ENCODE measurements at places on chromosomes 5 and 9. TPM values are rescaled to one million over a fixed set of nuclear protein-coding genes. Genes with fewer than 3 reads are reported as not detected.

ABLIM3 gene
- total RNA-seq: 29.3 TPM

DNA sequence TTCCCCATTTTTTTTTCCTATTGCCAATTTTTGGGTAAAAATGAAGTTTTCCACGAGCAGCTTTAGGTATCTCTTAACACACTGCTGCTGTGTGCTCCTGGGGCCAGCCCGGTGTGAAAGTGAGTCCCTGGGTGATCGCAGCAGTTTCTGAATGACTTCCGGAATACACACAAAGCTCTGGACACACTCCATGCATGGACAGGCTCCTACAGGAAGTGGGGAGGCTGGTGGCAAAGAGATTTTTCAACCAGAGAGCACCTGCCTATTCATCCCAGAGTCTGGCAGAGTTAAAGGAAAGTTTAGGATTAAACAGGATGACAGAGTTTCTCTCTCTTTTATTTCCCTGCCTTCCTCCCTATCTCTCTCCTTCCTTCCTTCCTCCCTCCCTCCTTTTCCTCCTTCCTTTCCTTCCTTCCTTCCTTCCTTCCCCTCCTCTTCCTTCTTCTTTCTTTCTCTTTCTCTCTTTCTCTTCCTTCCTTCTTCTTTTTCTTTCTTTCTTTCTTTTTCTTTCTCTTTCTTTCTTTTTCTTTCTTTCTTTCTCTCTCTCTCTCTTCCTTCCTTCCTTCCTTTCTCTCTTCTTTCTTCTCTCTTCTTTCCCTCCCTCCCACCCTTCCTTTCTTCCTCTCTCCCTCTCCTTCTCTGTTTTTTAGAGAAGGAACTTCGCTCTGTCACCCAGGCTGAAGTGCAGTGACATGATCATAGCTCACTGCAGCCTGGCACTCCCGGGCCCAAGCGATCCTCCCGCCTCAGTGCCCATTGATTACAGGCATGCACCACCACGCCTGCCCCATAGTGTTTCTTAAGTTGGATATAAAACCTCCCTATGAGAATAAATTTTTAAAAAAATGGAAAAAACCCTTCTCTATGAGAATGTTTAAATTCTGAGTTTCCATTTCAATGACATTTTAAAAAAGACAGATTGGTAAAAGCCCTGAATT lies 38.7 kb upstream of the UBTD2 start:
- no peak overlapping the region for H3K27ac ChIP-seq
- H3K36me3 ChIP-seq: no peaks in the 10 kb centered on the region
- no peak overlapping the region for H3K4me3 ChIP-seq
- peaks cover 19% of the 10 kb centered on the region for H3K4me1 ChIP-seq

DNA sequence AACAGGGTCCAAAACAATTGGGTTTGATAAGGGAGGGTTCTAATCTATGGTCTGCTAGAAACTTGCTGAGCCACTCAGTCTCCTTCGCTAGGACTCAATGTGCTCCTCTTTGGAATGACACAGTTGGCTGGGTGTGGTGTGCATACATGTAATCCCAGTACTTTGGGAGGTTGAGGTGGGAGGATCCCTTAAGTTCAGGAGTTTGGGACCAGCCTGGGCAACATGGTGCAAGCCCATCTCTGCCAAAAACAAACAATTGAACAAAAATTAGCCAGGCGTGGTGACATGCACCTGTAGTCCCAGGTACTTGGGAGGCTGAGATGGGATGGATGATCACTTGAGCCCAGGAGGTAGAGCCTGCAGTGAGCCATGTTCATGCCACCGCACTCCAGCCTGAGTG lies 2.7 kb upstream of the KIF4B start:
- H3K4me3 ChIP-seq: no peak overlapping the region
- H3K36me3 ChIP-seq: no peaks in the 10 kb centered on the region
- H3K27ac ChIP-seq: no peak overlapping the region
- peaks cover 6% of the 10 kb centered on the region for H3K4me1 ChIP-seq
- no peak for DNase-seq

GRCh38 chr5:109703829-109704228 lies 14.1 kb downstream of the MAN2A1 start:
- no peaks in the 10 kb centered on the region for H3K36me3 ChIP-seq
- no peak overlapping the region for H3K27ac ChIP-seq
- H3K4me1 ChIP-seq: peaks cover 39% of the 10 kb centered on the region
- no peak overlapping the region for H3K4me3 ChIP-seq
- no peak for DNase-seq

- no peaks in the 10 kb centered on the region for H3K27me3 ChIP-seq
- peaks cover 24% of the 10 kb centered on the region for H3K4me1 ChIP-seq
- H3K4me3 ChIP-seq: no peak overlapping the region
- DNase-seq: peak; percentile 74
- H3K36me3 ChIP-seq: no peaks in the 10 kb centered on the region
These were observed 40.1 kb downstream of the DCAF10 start for GRCh38 chr9:37840560-37841194.

RMI1 gene
- total RNA-seq: 12.5 TPM

GRCh38 chr9:126411225-126411947 lies 84.8 kb downstream of the MVB12B start:
- DNase-seq: no peak
- H3K4me1 ChIP-seq: peaks cover 19% of the 10 kb centered on the region
- peaks cover 2% of the 10 kb centered on the region for H3K27me3 ChIP-seq
- H3K27ac ChIP-seq: no peak overlapping the region
- H3K4me3 ChIP-seq: no peak overlapping the region

GRCh38 chr9:87796196-87796595 lies 70.3 kb downstream of the CTSL start:
- H3K36me3 ChIP-seq: no peaks in the 10 kb centered on the region
- peaks cover 4% of the 10 kb centered on the region for H3K27me3 ChIP-seq
- H3K4me1 ChIP-seq: peaks cover 28% of the 10 kb centered on the region
- no peak for DNase-seq
- H3K27ac ChIP-seq: no peak overlapping the region

GRCh38 chr5:125370461-125371205 lies 624.2 kb upstream of the ZNF608 start:
- no peak overlapping the region for H3K4me3 ChIP-seq
- no peak overlapping the region for H3K27ac ChIP-seq
- no peak for DNase-seq
- H3K27me3 ChIP-seq: peaks cover 1% of the 10 kb centered on the region

DNA sequence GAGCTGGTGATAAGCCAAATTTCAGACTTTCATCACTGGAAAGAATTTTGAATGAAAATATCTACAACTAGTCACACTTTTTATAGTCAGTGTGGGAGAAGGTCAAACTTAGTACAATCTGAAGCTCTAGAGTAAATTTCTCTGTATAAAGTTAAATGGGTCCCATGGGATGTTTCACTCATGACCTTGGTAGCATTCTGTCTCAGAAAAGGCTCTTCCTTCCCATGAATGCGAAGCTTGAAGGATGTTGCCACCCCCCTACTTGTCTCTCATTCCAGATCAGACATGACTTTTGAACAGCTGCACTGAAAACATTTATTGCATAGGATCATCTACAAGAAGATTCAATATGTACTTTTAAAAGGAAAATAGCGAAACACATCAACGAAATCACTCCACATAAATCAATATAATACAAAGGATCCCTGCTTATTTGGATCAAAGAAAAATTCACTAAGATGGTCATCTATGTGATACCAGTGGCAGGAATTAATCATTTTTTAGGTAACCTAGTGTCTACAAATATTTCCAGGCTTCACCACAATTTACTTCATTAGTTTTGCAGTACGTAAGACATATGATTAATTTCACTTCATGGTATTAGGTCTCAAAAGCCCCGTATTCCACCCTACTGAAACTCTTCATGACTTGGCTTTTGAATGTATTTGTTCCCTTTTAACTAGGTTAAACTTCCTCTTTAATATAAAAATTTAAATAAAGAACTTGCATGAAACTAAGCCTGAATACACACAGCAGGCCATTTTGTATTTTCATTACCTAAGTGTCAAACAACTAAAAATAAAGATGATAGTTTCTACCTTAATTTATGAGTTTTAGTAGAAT lies 4.4 kb downstream of the ST8SIA4 start:
- no peak overlapping the region for H3K27ac ChIP-seq
- DNase-seq: no peak
- peaks cover 13% of the 10 kb centered on the region for H3K27me3 ChIP-seq
- H3K4me3 ChIP-seq: no peak overlapping the region
- H3K4me1 ChIP-seq: no peaks in the 10 kb centered on the region

GRCh38 chr5:143056792-143057579 lies 286.8 kb downstream of the ARHGAP26 start:
- peaks cover 89% of the 10 kb centered on the region for H3K4me1 ChIP-seq
- H3K27ac ChIP-seq: no peak overlapping the region
- no peak for DNase-seq
- H3K27me3 ChIP-seq: no peaks in the 10 kb centered on the region

- H3K36me3 ChIP-seq: no peaks in the 10 kb centered on the region
- no peak overlapping the region for H3K27ac ChIP-seq
- H3K27me3 ChIP-seq: peaks cover 46% of the 10 kb centered on the region
- no peak overlapping the region for H3K4me3 ChIP-seq
- no peak for DNase-seq
- H3K4me1 ChIP-seq: no peaks in the 10 kb centered on the region
These were observed 32.4 kb downstream of the LHX3 start for GRCh38 chr9:136172412-136173079.

- H3K36me3 ChIP-seq: peaks cover 15% of the 10 kb centered on the region
- H3K27me3 ChIP-seq: peaks cover 10% of the 10 kb centered on the region
- no peak overlapping the region for H3K4me3 ChIP-seq
- peaks cover 44% of the 10 kb centered on the region for H3K4me1 ChIP-seq
These were observed 2.6 kb upstream of the AFAP1L1 start for GRCh38 chr5:149268928-149269557.

TAF11L10 gene
- not detected for total RNA-seq

CER1 gene
- not detected for total RNA-seq

DNA sequence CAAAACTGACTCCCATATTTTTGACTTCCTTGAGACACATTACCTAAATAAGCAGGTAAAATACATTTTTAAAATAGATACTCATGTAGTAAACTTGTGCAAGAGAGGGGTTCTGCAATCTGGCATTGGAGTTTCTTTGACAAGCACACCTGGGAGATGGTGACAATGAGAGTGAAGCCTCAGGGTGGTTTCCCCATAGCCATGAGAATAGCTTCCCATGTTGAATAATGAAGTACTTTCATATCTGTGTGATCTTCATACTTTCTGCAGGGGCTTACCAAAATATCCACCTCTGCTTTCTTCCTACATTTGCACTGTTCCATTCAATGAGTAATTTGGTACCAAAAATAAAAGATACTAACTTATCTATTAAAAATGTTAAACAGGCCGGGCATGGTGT lies 44.7 kb upstream of the VCAN start:
- peaks cover 1% of the 10 kb centered on the region for H3K27me3 ChIP-seq
- no peak for DNase-seq
- no peak overlapping the region for H3K4me3 ChIP-seq
- no peaks in the 10 kb centered on the region for H3K4me1 ChIP-seq

SLC36A2 gene
- not detected for total RNA-seq

ISL1 gene
- total RNA-seq: 3.9 TPM

GRCh38 chr9:72960446-72960845 lies 7.6 kb upstream of the ALDH1A1 start:
- H3K4me1 ChIP-seq: peaks cover 7% of the 10 kb centered on the region
- no peaks in the 10 kb centered on the region for H3K36me3 ChIP-seq
- no peak overlapping the region for H3K27ac ChIP-seq
- DNase-seq: no peak
- H3K4me3 ChIP-seq: no peak overlapping the region
- peaks cover 5% of the 10 kb centered on the region for H3K27me3 ChIP-seq

DNA sequence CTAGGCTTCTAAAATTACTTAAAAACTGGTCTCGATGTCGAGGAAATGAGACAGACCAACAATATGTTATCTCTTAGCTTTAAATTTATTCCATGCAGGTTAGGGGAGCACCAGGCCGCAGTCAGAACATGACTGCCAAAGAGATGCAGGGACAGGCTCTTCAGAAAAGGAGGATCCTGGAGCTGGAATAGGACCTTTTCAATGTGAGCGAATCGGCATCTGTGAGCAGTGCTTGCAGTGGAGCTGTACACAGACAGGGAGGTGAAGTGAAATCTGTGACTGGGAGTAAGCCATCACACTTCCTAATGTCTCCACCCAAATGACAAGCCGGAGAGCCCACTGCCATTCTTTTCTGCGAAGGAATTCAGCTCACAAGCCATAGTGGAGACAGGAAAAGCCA lies 78.2 kb downstream of the EFNA5 start:
- no peaks in the 10 kb centered on the region for H3K36me3 ChIP-seq
- H3K4me1 ChIP-seq: no peaks in the 10 kb centered on the region
- no peak overlapping the region for H3K27ac ChIP-seq
- no peaks in the 10 kb centered on the region for H3K27me3 ChIP-seq
- H3K4me3 ChIP-seq: no peak overlapping the region

DNA sequence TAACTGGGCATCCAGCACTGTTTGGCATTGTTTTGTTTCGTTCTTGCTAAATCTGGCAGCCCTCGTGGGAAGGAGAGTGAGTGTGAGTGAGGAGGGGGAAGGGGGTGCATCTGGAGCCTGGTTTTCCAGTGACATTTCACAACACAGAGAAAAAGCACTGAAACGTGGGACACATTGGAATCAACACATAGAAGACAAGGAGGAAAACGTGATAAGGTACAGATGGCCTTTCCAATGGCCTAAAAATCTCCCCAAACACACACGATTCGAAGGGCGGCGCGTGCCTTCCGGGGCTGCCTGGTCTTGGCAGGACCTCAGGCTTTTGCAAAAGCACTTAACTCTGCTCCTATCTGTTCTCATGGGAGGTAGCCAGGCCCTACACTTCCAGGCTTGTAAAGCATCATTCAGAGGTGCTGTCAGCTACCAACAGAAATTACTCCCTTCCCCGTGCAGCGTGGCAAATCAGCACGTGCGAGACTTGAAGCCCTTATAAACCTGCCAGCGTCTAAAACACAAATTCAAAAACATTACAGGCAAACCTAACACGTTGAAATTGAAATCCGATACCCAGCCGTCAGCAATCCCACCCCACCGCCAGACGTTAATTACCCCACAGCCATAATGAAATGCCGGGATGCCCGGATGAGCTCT lies 129.4 kb downstream of the OLFM1 start:
- H3K4me3 ChIP-seq: no peak overlapping the region
- no peak for DNase-seq
- peaks cover 9% of the 10 kb centered on the region for H3K27me3 ChIP-seq
- H3K36me3 ChIP-seq: no peaks in the 10 kb centered on the region
- H3K27ac ChIP-seq: no peak overlapping the region

GRCh38 chr5:57817924-57818323 lies 335.3 kb upstream of the ACTBL2 start:
- H3K4me1 ChIP-seq: peaks cover 45% of the 10 kb centered on the region
- H3K27me3 ChIP-seq: peaks cover 1% of the 10 kb centered on the region
- no peak for DNase-seq

- peak overlapping the region; percentile 43 for H3K27ac ChIP-seq
- DNase-seq: no peak
- H3K27me3 ChIP-seq: peaks cover 6% of the 10 kb centered on the region
- H3K4me3 ChIP-seq: no peak overlapping the region
- peaks cover 72% of the 10 kb centered on the region for H3K36me3 ChIP-seq
These were observed 85.1 kb downstream of the TRIO start for GRCh38 chr5:14228219-14228618.

DNA sequence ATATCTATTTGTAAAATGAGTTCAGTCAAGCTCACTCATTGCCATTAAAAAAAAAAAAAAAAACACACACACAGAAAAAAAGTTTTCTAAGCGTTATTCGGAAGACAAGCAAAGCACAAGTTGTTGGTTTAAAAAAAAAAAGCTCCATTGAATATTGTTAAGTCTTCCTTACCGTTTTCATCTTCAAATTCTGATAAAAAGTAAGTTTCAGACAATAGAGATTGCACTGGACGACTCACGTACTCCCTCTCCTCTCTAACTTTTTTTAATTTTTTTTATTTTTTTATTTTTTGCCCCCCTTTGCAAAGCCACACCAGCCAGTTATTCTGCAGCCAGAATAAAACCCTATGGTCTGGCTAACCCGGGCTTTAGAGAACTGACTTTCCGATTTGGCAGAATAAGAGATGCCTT lies 544 bp downstream of the ADAMTS6 start:
- peaks cover 7% of the 10 kb centered on the region for H3K4me1 ChIP-seq
- no peak for DNase-seq
- H3K27ac ChIP-seq: no peak overlapping the region
- no peaks in the 10 kb centered on the region for H3K27me3 ChIP-seq

All from HFFc6 (cell line).